ENCODE measurements at places on chromosomes 2 and 18.

DNA sequence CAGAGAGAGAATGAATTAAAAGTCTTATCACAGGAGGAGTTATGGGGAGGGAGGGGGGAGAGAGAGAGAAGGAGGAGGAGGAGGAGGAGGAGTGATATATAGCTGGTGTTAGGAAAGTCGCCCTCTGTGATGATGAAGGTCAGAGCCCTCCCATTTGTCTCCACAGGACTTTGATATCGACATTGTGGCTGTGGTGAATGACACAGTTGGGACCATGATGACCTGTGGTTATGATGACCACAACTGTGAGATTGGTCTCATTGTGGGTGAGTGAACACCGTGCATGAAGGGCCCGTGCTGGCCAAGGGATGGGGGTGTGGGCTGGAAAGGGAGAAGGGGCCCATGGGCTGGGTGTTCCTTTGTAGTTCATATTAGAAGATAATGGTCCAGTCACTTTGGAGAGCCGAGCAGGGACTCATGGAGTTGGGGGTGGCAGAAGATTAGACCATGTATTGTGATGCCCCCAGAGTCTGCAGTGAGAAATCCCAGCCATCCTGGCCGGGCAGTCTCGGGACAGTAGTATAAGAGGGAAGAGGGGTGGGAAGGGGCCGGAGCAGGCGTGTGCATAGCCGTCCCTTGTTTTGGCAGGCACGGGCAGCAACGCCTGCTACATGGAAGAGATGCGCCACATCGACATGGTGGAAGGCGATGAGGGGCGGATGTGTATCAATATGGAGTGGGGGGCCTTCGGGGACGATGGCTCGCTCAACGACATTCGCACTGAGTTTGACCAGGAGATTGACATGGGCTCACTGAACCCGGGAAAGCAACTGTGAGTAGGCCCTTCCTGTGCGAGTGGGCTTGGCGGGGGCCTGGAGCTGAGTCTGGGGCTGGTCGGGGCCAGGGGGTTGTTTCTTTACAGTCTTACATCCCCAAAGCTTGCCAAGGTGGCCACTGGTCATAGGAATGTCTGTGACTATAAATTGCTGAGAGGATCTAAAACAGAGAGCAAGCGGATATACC lies 40.0 kb downstream of the HK2 start:
- DNase-seq, result no peak

GRCh38 chr2:10103179-10103578 lies 19.4 kb upstream of the RRM2 start:
- DNase-seq, result no peak

DNA sequence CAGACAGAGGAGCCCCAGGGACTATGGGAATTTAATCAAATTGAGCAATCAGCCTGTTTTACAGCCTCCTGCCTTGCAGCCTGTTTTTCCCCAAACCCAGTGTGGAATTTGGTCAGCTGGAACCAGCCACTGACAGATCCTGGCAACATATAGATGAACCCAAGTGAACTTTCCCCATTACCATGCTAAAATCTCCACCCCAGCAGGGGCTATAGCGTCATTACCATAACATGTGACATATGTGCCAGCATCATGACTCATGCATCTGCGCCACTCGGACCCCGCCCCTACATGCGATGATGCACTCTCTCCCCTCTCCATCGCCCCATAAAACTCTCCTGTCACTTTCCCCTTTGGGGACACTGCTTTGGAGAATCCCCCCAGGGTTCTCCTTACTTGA lies 17.3 kb upstream of the FEZ2 start:
- DNase-seq, result no peak

- DNase-seq, result no peak
These were observed 212.7 kb downstream of the DYSF start for GRCh38 chr2:71666094-71666474.

GRCh38 chr2:223696719-223697118 lies 94.6 kb upstream of the SCG2 start:
- DNase-seq, result no peak

DNA sequence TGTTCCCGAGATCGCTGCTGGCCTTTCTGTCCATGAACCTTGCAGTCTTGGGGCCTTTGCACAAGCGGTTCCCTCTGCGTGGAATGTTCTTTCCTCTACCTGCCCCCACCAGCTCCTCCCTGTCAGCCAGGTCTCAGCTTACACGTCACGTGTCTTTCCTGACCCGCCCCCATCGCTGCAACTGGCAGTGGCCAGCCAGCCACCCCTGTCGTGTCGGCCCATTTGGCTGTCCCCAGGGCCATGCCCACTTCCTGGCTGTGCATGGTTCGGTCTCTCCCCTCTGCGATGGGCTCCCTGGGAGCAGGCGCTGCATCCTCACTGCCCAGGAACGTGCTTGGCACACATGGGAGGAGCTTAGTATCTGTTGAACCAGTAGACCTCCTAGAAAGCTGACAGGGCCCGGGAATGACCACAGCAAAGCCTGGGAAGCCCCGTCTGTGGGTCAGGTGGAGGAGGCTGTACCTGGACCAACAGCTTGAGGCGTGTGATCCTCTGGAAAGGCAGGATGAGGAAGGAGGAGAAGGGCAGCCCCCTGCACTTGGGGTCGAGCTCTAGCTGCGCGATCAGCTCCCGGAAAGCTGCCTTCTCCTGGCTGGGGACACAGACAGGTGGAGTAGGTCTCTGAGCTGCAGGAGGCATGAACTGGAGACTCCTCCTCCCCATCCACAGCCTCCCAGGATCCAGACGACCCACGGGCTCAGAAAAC lies 21.0 kb downstream of the SNORC start:
- no peak for DNase-seq

DNA sequence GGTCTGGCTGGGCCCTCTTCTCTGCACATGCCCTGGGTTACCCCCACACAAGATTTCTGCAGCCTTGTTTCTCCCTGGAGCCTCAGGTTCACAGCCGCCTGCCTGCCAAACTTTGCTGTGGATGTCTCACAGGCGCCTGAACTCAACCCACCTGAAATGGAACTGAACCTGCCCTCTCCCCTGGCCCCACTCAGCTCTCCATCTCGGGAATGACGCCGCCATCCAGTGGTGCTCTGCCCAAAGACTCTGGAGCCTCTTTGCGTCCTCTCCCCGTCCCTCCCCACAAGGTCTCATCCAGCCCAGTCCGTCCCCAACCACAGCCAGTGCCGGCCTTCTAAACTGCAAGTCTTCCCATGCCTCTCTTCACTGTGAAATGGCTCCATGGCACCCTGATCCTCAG lies 29.1 kb downstream of the EMX1 start:
- no peak for DNase-seq

- no peak for DNase-seq
These were observed 141.3 kb upstream of the LYPD1 start for GRCh38 chr2:132811148-132811915.

- DNase-seq, result no peak
These were observed 71.0 kb downstream of the IL1R2 start for GRCh38 chr2:102062802-102063201.

DNA sequence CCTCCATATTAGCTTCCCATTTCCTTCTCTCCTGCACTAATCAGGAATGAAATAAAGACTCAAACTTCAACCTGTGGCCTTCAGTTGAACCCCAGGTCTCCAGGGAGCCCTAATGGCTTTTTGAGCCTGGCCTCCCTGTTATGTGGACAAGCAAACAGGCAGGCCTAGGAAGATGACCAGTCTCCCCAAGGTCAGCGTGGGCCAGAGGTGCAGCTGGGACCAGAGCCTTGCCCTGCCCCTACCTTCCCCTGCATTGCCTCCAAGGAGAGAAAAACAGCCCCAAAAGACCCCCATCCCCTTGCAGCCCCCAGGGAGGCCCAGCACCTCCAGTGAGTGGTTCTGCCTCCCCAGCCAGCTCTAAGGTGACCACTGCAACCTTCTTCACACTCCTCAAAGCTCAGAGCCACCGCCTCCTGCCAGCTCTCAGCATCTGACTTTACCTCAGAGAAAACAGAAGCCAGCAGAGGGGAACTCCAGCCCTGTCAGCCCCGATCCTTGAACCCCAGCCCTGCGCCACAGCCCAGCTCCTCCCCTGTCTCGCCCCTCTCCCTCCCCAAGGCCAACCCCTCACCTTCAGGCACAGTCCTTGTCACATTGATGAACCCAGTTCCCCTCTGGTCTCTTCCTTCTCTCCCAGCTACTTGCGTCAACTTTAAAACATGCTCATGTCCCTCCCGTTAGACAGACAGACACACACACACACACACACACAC lies 59.5 kb upstream of the ID2 start:
- DNase-seq, result no peak

- DNase-seq, result no peak
These were observed 6.9 kb downstream of the CEP68 start for GRCh38 chr2:65062843-65063825.

GRCh38 chr2:226077031-226077430 lies 677.5 kb downstream of the NYAP2 start:
- DNase-seq, result no peak

DNA sequence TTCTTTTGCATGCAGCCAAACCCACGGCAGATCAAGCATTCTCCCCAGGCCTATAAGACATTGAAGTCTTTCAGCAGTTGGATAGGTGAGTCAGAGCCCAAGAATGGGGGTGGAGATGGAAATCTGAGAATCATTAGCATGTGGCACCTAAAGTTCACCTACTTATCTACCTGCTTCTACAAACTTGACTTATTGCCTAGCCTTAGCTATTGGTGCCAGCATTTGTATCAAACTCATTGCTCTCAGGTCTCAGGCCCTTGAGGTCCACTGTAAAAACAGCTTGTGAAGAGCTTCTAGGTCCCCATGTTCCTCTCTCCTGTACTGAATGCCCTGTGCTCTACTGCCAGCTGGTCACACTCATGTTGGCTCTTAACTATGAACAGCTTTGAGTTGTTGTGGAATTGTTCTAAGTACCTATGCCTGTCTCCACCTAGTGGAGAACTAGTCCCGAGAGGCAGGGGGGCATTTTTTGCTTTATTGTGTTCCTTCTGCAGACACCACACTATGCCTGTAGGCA lies 278.4 kb upstream of the SPRED2 start:
- DNase-seq, result no peak

DNA sequence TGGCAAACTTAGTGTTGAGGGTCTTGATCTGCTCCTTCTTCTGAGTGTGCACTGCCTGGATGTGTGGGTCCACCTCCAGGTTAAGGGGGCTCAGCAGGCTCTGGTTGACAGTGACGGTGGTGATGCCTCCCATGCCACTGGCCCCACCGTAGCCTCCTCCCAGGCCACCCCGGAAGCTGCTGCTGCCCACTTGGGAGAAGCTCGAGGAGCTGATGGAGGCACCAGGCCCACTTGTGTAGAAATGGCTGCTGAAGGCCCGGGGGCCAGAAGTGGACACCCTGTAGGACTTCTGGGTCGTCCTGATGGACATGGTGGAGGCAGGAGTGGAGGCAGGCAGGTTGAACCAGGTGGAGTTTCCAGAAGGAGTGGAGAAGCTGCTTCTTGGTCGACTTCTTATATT lies 6.4 kb upstream of the DUSP19 start:
- no peak for DNase-seq

DNA sequence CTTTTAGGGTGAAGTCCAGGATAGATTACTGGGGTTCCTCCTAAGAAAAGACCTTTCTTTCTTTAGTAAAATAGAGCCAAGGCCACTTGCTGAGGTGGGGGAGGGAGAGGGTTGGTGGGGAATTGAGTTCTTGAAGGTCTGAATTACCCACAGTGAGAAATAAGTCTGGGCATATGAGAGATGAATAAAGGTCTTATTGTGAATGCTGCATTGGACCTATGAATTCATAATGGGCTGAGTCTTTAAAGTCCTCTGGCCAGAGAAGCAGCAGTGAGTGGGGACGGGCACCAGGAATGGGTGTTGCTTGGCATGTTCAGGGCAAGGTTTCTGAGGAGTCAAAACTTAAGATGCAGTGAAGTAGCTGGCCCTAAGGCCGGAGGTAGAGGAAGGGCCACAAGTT lies 10.5 kb downstream of the MAPRE3 start:
- no peak for DNase-seq
